ENCODE measurements at places on chromosomes 2 and 18.

DNA sequence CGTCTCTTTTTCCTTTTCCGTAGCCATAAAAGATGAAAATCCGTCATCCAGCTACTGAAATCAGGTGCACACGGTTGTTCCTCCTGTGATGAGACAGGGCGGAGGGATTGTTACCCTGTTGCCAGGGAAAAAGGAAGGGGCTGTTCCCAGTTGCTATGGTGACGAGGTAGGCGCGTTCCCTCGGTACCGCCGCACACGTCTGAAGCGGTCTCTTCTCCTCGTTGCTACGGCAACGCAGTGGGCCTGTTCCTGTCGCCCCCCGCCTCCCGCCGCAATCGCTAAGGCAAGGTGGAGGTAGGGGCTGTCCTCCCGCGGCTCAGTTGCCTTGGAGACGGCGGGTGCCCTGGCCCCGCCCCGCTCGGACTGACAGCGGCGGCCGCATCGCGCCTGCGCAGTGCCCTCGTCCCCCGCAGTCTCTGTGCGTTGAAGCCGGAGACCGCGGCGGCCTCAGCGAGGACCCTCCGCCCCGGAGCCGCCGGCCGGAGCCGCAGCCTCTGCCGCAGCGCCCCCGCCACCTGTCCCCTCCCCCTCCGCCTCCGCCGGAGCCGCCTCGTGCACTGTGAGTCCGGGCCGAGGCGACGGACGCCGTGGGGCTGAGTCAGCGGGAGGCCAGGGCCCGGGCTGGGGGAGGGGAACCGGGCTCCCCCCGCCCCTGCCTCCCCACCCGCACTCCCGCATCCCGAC, at the start of gene MAPRE3:
Gene MAPRE3, plus strand, starts transcription at position 394 of the 684 bp plus-strand sequence. CDS start 51,582 bp downstream, outside the sequence.
- ATAC-seq, result peak; percentile 95

- ATAC-seq, result no peak
Observed at GRCh38 chr18:24326211-24326610, 71.4 kb downstream of the OSBPL1A start.

- no peak for ATAC-seq
Observed at GRCh38 chr2:63538390-63538789, 49.9 kb downstream of the WDPCP start.

DNA sequence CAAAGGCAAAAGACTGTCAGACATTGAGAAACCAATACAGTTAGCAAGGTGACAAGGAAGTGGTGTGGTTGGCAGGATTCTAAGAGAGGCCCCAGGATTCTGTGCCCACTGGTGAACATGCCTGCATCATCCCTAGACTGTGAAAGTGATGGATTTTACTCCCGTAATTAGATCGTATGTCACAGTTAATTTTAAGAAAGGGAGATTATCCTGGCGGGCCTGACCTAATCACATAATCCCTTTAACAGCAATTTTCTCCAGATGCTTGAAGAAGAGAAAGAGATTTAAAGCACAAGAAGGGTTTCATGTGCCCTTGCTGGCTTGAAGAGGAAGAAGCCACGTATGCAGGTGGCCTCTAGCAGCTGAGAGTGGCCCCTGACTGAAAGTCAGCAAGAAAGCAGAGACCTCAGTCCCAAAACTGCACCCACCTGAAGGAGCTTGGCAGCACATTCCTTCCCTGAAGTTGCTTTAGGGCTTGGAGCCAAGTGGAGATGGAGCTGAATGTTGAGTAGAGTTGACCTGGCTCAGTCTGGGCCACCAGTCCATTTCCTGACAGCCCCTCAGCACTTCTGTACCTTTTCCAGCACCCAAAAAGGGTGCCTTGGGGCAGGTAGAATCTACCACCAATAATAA, 49.1 kb downstream of the GTF3C3 start:
- no peak for ATAC-seq

All from activated T-helper 17 cell treated with anti-CD3 and anti-CD28 coated beads, Interleukin-2, amount 50 U/mL, for 72 hours (primary cell).